ENCODE measurements at places on chromosomes 13 and 19.

DNA sequence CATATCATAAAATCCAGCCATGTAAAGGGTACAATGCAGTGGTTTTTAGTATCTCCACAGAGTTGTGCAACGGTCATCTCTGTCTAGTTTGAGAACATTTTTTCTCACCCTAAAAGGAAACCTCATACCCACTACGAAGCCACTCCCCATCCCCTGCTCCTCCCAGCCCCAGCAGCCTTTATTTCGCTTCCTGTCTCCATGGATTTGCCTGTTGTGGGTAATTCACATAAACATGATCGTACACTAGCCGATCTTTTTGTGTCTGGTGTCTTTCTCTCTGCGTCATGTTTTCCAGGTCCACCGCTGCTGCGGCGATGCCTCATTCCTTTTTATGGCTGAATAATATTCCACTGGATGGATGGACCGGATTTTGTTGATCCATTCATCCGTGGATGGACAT is 28.6 kb downstream of the BICRA start:
- no peak for DNase-seq

GRCh38 chr13:105806628-105806920 is 728.9 kb downstream of the EFNB2 start:
- DNase-seq = no peak

- DNase-seq = no peak
Observed at GRCh38 chr19:36939153-36939552, 23.0 kb downstream of the ZNF568 start.

- DNase-seq = no peak
Observed at GRCh38 chr19:55669418-55670279, 5.4 kb upstream of the EPN1 start.

DNA sequence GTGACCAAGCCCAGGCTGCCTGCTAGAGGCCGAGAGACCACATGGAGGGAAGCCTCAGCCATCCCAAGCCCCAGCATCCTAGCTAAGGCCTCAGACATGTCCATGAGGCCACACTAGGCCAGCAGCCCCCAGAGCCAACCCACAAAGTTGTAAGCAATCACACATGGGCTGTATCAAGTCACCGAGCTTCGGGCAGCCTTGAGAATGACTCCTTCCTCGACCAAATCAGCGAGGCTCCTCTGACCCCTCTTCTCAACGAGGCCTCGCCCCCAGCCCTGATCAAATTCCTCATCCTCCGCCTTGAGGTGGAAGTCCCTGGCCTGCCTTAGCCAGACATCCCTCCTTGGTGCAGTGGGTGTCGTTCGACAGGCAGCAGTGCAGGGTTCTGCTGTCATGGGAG is 1.9 kb upstream of the SPACA7 start:
- no peak for DNase-seq

GRCh38 chr13:34207872-34208271 is 389.9 kb downstream of the RFC3 start:
- no peak for DNase-seq

- DNase-seq = no peak
Observed at GRCh38 chr13:43229506-43229905, 206.1 kb downstream of the DNAJC15 start.

DNA sequence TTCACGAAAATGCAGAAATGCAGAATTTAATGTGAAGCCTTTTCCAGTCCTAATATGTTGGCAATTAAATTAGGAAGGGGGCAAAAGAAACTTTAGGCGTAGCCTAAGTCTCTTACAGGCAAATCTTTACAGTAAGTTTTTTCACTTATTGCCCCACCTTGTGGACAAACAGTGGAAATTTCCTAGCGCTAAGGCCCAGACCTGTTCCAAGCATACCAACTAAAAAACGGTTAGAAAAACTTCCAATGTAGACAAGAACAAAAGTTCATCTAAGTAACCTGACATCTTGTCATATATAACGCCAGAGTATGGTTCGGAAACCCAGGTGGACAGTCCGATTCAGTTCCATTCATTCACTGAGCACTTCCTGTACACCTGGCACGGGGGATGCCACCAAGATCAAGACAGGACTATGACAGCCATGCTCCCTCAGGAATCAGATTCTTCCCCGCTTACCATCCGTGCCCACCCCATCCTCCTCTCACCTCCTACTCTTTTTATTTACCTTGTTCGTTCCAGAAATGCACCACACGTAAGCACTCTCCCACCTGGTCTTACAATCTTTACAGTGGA is 4.9 kb downstream of the ZAR1L start:
- no peak for DNase-seq

DNA sequence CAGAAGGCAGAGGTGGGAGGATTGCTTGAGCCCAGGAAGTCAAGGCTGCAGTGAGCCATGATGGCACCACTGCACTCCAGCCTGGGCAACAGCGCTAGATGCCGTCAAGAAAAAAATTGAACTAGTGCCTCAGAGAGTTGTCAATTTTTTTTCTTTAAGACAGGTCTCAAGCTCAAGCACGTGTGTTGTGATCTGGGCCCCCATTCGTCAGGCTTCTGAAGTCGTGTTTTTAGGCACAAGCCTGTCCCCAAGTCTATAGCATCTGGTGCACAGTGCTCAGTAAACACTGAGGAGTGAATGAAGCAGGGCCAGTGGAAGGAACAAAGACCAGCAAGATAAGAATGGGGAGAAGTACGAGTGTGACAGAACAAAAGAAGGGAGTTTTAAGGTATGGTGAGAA is 23.7 kb upstream of the LAMP1 start:
- no peak for DNase-seq

DNA sequence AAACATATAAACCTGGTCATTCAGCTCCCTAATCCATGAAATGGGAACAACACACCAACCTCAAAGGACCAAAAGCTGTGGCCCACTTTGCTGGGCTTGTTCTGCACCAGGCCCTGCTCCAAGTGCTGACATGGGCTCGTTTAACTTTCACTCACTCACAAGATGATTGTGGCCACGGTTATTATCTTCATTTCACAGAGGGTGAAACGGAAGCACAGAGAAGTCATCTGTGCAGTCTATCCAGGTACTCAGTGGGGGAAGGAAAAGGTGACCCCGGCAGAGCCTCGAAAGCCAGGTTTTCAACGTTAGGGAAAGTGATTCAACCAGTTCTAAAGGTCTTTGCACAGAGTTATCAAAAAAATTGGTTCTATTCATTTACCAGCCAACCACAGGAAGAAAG is 68.0 kb downstream of the CRYL1 start:
- DNase-seq = no peak

- DNase-seq = no peak
Observed at GRCh38 chr13:41286370-41286769, 23.0 kb upstream of the MTRF1 start.

DNA sequence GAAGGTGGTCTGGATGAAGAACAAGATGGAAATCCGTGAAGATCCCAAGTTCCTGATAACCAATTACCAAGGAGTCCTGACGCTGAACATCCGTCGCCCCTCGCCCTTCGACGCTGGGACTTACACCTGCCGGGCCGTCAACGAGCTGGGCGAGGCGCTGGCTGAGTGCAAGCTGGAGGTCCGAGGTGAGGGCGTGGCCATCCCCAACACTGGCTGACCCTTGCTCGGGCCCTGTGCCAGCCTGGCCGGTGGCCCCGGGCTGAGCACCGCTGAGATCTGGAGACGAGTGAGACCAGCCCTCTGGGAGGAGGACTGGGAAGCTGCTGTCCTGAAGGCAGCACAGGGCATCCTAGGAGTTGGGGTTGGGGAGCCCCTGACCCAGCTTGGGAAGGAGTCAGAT is 12.0 kb upstream of the EMC10 start:
- DNase-seq = no peak

GRCh38 chr19:29873024-29873800 is 61.4 kb downstream of the CCNE1 start:
- DNase-seq = peak; percentile 68

GRCh38 chr13:72204291-72204690 is 337.3 kb upstream of the DACH1 start:
- no peak for DNase-seq

DNA sequence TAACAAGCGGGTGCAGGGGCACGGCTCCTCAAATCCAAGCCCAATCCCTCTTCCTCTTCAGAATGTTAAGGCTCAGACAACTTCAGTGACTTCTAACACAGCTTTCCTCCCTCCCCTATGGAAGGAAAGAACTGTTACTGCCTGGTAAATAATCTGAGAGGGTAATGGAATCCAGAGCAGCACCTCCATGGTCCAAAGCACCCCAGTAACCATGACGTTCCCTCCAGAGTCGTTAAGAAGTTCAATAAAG is 969 bp downstream of the AKT2 start:
- DNase-seq = no peak

DNA sequence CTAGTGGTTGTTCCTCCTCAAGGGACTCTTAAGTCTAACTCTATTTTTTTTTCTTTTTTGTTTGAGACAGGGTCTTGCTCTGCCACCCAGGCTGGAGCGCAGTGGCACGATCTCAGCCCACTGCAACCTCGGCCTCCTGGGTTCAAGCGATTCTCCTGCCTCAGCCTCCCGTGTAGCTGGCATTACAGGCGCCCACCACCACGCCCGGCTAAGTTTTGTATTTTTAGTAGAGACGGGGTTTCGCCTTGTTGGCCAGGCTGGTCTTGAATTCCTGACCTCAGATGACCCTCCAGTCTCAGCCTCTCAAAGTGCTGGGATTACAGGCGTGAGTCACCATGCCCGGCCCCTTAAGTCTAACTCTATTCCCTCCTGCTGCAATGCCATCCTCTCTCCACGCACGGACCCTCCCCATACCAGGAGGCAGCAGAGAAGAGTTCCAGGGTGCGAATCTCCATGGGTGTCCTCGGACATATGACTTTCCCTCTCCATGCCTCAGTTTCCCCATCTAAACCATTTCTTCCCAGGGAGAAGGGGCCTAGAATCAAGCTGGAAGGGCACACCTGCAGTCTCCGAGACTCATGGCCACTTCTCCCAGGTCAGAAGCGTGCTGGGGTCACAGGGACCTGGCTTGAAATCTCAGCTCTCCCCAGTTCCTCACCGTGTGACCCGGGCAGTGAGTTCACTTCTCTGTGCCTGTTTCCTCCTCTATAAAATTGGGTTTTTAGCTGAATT is 6.0 kb upstream of the BCL3 start:
- DNase-seq = no peak

DNA sequence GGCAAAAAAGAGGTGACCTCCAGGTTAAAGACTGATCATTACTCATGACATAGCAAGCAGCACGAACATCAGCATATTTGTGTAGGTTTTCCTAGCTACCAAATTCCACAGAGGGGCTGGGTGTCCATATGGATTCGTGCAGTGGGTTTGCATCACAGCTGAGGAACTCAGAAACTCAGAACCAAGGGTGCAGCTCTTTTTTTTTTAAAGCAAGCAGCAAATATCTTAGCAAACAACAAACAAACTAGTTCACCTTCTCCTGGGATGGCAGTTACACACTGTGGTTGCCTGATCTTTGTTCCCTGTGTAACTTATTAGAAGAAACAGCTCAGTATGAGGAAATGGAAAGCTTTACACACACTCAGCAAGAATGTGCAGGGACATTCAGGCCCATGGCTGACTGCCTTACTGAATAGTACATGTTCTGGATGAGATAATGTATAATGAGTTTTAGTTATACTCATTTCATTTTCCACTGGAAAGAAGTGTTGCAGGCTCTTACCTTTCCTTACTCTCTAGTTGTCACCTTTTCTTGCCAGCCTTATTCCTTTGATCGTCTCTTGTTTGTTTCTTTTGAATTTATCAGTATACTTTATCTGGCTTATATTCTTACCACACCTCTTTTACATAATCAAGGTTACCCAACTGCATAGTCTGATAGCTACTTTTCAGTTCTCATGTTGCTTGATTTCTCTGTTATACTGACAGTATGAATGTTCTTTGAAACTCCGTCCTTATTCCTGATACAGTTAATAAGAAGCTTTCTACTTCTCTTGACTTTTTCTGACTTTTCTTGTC is 4.3 kb downstream of the NDFIP2 start:
- DNase-seq = no peak

- DNase-seq = no peak
Observed at GRCh38 chr19:33627962-33628839, 6.4 kb downstream of the CHST8 start.

GRCh38 chr19:45667620-45668341 is at the start of gene GIPR:
GIPR (plus strand) TSS chr19:45668221; CDS start chr19:45669521, 1,300 bp downstream.
- DNase-seq = peak; percentile 47

- DNase-seq = no peak
Observed at GRCh38 chr13:77360032-77360685, 33.3 kb upstream of the MYCBP2 start.

DNA sequence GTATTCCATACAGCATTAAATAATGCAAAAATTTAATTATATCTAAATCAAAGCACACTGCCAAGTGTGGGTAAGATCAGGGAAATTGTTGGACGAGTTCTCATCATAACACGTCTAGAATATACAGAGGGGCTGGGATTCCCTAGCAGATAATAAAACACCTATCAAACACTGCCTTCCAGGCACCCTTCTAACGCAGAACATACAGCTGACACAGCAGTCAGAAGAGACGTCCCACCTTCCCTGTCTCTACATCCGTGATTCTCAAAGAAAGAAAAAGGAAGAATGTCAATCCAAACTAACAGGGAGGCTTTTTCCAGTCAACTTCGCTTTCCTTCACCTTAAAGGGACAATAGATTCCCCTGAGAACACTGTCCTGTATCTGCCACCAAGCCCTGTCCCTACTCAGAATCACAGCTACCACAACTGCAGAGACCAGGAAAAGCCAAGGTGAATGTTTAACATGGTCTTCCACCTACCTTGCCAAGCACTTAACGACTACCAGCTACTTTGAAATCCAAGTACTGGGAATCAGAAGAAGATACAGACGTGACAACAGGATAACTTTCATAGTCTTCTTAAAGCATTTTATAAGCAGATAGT is 38.5 kb downstream of the TBC1D4 start:
- no peak for DNase-seq

GRCh38 chr19:18939163-18939562 is 1.9 kb downstream of the HOMER3 start:
- DNase-seq = no peak

DNA sequence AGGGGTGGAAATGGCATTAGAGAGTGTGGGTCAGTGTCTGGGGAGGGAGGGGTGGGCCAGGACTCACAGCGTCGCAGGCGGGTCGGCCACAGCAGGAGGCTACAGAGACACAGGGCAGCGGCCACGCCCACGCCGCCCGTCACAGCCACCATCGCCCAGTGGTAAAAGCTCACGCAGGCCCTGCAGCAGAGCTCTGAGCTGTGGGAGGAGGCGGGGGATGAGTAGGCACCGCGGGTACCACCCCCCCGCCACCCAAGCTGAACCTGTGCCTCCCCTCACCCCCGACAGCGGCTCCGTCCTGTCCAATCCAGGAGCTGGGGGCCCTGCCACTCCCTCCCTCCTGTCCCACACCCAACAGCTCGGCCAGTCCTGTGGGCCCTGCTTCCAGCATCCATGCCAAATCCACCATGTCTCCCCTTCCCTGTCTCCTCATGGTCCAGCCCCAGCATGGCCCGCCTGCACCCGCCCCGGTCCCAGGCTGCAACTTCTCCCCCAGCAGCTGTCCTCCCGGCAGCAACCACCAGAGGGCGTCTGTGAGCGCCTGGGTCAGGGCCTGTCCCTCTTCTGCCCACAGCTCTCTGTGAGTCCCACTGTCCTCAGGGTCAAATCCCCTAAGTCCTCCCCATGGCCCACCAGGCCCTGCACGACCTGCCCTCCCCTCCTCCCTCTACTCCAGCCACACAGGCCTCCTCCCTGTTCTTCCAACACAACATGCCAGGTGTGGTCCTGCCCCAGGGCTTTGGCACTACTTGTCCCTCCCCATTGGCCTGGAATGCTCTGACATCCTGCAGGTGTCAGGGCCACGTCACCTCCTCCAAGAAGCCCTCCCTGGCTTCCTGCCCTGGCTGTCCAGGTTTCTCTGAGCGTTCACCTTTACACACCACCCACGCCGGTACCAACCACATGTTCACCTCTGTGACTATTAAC is 6.0 kb downstream of the TEKTIP1 start:
- DNase-seq = peak; percentile 82

Measured in activated CD4-positive, alpha-beta T cell treated with anti-CD3 and anti-CD28 coated beads, Interleukin-2, amount 50 U/mL, for 1 hour (primary cell).